ENCODE measurements at places on chromosomes 5 and 9. TPM values are rescaled to one million over a fixed set of nuclear protein-coding genes. Genes with fewer than 3 reads are reported as not detected.

The IL17B gene
- not detected for total RNA-seq

DNA sequence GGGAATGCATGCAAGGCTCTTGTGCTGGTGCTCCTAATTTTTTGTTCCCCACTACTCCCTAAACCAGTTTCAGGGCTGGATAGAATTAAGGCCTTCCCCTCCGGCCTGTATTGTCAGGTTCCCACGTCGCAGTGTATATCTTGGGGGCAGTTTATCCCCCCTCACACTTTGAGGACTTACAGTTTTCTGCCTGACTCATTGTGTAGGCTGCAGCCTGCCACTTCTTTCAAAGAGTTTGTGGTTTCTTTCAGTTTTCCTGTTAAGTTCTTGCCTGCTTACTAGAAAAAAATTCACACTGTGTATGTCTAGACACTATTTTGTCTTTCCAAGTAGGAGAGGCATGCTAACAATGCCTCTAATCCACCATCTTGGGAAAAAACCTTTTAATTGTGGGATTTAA, 28.4 kb upstream of the BTNL3 start:
- peak overlapping the region; percentile 67 for H3K4me3 ChIP-seq
- peaks cover 13% of the 10 kb centered on the region for H3K4me1 ChIP-seq
- H3K27ac ChIP-seq: peak overlapping the region; percentile 41
- H3K27me3 ChIP-seq: no peaks in the 10 kb centered on the region

- DNase-seq: no peak
- H3K4me3 ChIP-seq: peak overlapping the region; percentile 28
- peaks cover 17% of the 10 kb centered on the region for H3K4me1 ChIP-seq
- no peaks in the 10 kb centered on the region for H3K36me3 ChIP-seq
- no peak overlapping the region for H3K27ac ChIP-seq
Observed at GRCh38 chr5:55222092-55222984, 4.8 kb downstream of the MCIDAS start.

GRCh38 chr5:42579320-42579719, 156.1 kb downstream of the GHR start:
- no peaks in the 10 kb centered on the region for H3K36me3 ChIP-seq
- peaks cover 15% of the 10 kb centered on the region for H3K27me3 ChIP-seq
- DNase-seq: no peak
- H3K4me3 ChIP-seq: no peak overlapping the region

DNA sequence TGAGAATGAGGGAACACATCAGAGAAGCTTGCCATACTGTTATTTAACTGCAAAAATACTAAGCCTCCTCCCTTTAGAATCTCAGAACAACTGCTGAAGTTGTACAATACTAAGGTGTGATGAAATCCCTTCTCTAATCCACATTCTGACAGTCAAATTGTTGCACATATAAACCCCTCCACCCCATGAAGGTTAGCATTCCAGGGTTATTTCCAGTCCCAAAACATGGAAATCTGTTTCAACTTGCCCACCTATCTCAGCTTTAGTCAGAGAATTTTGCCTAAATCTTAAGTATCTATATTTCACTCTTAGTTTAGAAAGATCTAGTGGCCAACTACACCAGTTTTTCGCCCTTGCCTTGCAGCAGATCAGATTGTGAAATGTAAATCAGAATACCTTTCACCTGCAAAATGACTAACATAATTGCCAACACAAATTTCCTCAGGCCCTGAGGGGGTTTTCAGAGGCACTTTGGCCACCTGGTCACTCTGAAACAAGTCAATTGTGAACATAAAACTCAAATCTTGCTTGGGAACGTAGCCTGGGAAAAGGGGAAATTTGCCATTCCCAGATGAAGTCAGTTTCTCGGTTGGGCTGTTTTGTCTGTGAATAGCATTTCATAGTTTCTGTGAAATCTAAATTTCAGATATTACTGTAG, 93.9 kb downstream of the EFNA5 start:
- DNase-seq: no peak
- H3K27me3 ChIP-seq: peaks cover 5% of the 10 kb centered on the region
- H3K36me3 ChIP-seq: no peaks in the 10 kb centered on the region
- peaks cover 4% of the 10 kb centered on the region for H3K4me1 ChIP-seq
- no peak overlapping the region for H3K27ac ChIP-seq

DNA sequence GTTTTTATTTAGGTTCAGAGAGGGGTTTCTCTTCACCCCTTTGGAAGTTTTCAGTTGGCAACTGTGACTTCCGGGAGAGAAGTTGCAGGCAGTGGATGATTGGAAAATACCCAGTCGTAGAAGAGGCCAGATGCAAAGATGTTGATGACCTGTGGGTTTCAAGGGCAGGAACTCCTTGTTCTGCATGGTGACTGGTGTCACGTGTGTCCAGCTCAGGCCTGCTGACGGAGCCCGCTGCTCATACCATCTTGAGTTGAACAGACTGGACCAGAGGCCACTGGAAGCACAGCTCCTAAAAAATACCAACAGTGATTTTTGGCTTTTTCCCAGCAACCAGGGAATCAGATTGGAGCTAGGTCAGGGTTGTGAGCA, 243.9 kb upstream of the KLF4 start:
- no peak overlapping the region for H3K27ac ChIP-seq
- peaks cover 17% of the 10 kb centered on the region for H3K27me3 ChIP-seq
- H3K4me3 ChIP-seq: no peak overlapping the region
- DNase-seq: no peak

DNA sequence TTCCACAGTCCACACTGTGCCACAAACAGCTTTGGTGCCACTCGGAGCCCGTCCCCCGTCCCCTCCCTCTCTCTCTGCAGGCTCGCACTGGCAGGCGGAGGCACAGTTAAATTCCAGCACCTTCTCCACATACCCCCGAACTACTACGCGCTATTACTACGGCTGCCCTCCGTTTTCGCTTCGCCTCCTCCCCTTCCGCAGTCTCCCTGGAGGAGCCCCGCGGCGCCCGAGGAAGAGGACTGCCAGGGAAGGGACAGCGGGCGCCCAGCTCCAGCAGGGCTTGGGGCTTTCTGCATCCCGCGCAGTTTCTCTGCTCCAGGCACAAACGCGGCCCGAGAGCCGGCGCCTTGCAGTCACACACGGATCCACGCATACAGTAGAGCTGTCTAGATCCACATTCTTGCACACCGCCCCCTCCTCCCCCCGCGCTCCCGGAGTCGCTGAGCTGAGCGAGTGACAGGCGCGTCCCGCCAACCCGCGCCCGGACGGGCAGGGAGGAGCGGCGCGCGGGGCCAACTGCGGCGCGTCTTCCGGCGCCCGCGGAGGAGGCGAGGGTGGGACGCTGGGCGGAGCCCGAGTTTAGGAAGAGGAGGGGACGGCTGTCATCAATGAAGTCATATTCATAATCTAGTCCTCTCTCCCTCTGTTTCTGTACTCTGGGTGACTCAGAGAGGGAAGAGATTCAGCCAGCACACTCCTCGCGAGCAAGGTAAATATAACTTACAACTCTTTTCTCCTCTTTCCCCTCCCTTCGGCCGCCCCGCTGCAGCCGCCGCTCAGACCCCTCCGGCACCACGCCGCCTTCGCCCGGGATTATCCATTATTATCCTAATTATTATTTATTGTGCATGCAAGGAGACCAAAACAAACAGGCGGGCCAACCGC, at the start of gene SMARCA2:
TSS of gene SMARCA2 (plus strand) at position 652 of the 885 bp plus-strand sequence. CDS start 13,676 bp downstream, outside the sequence.
- H3K36me3 ChIP-seq: peaks cover 6% of the 10 kb centered on the region
- H3K27ac ChIP-seq: peak within 1 kb of the TSS; percentile 99
- peak within 1 kb of the TSS; percentile 93 for H3K4me3 ChIP-seq
- peak; percentile 98 for DNase-seq
- peaks cover 39% of the 10 kb centered on the region for H3K4me1 ChIP-seq

GRCh38 chr9:90037146-90037797, 432.5 kb downstream of the GADD45G start:
- no peaks in the 10 kb centered on the region for H3K27me3 ChIP-seq
- no peak overlapping the region for H3K4me3 ChIP-seq
- no peaks in the 10 kb centered on the region for H3K36me3 ChIP-seq
- H3K4me1 ChIP-seq: no peaks in the 10 kb centered on the region

- H3K4me3 ChIP-seq: no peak overlapping the region
- H3K27me3 ChIP-seq: no peaks in the 10 kb centered on the region
- no peaks in the 10 kb centered on the region for H3K36me3 ChIP-seq
- no peaks in the 10 kb centered on the region for H3K4me1 ChIP-seq
Observed at GRCh38 chr5:26881901-26882300, 156.5 kb downstream of the CDH9 start.

- peaks cover 3% of the 10 kb centered on the region for H3K27me3 ChIP-seq
- no peak overlapping the region for H3K27ac ChIP-seq
- H3K4me1 ChIP-seq: peaks cover 26% of the 10 kb centered on the region
- H3K4me3 ChIP-seq: no peak overlapping the region
- H3K36me3 ChIP-seq: peaks cover 11% of the 10 kb centered on the region
Observed at GRCh38 chr5:368183-369084, 46.9 kb downstream of the AHRR start.

Measured in naive thymus-derived CD8-positive, alpha-beta T cell (primary cell).